Spinal cord (tissue), 10 donors: ENCODE measurements at places on chromosomes 13 and 19.

DNA sequence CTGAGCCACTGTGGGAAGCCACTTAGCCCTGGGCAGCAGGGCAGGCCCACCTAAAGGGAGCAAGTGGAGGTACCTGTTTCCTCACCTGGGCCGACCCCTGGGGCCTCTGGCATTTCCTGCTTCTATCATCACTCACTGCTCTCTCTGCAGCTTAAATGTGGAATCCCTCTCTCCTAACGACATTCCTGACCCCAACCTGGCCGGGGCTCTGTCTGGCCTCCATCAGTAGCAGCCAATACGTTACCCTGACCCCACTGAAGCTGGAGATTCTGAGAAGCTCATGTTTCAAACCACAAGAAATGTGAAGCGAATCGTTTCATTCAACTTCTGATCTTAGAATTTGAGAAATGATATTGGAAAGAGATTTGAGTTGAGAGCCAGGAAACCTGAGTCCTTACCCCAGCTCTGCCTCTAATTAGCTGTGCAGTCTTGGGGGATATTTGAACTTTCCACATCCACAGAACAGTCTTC, 39.9 kb downstream of the DOCK9 start:
- peaks cover 3% of the 10 kb centered on the region for H3K4me1 ChIP-seq
- H3K36me3 ChIP-seq: no peaks in the 10 kb centered on the region
- H3K27ac ChIP-seq: peak overlapping the region; percentile 29
- no peak for DNase-seq
- H3K4me3 ChIP-seq: no peak overlapping the region
- no peaks in the 10 kb centered on the region for H3K27me3 ChIP-seq

- H3K4me3 ChIP-seq: no peak overlapping the region
- no peak for DNase-seq
- H3K36me3 ChIP-seq: peaks cover 77% of the 10 kb centered on the region
Measured at GRCh38 chr19:5016781-5017180, 47.9 kb downstream of the KDM4B start.

- H3K27ac ChIP-seq: no peak overlapping the region
- H3K27me3 ChIP-seq: no peaks in the 10 kb centered on the region
- no peak for DNase-seq
- H3K36me3 ChIP-seq: no peaks in the 10 kb centered on the region
- H3K4me3 ChIP-seq: no peak overlapping the region
Measured at GRCh38 chr13:104553186-104553585, 1487.0 kb upstream of the SLC10A2 start.

- peaks cover 5% of the 10 kb centered on the region for H3K4me1 ChIP-seq
- DNase-seq: peak; percentile 47
- no peak overlapping the region for H3K27ac ChIP-seq
- no peak overlapping the region for H3K4me3 ChIP-seq
- peaks cover 24% of the 10 kb centered on the region for H3K36me3 ChIP-seq
Measured at GRCh38 chr19:4524808-4525562, 6.7 kb upstream of the PLIN4 start.

- H3K4me3 ChIP-seq: no peak overlapping the region
- no peak overlapping the region for H3K27ac ChIP-seq
- no peaks in the 10 kb centered on the region for H3K4me1 ChIP-seq
- no peaks in the 10 kb centered on the region for H3K27me3 ChIP-seq
- no peak for DNase-seq
Measured at GRCh38 chr19:28393574-28394336, 819.2 kb downstream of the UQCRFS1 start.

DNA sequence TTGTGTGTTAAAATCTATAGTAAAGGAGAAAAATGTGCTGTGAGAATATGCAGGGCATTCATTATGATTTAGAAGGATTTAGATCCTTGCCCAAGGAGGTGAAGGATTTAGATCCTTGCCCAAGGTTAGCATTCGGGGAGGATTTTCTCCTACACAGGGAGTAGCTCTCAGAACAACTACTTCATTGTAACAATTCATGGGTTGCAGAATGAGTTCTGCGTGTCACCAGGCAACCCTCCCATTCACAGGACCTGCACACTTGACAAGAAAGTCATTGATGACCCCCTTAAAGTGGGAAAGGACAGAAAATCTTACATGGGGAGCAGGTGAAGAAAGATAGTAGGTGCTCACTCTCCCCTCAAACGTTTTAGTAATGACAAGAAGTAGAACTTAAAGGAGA, 167.1 kb upstream of the MAB21L1 start:
- H3K27ac ChIP-seq: peak overlapping the region; percentile 26
- no peaks in the 10 kb centered on the region for H3K36me3 ChIP-seq
- H3K4me1 ChIP-seq: peaks cover 3% of the 10 kb centered on the region

DNA sequence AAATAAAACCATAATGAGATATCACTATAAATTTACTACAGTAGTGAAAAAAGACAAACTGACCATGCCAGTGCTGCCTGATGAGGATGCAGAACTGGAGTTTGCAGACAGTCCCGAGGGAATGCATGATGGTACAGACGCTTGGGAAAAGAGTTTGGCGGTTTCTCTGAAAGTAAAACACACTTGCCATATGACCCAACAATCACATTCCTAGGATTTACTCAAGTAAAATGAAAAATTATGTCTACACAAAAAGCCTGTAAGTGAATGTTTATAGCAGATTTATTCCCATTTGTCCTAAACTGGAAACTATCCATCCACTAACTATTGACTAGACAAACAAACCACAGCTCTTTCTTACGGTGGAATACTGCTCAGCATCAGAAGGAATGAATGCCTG, 271.0 kb downstream of the DNAJC15 start:
- no peaks in the 10 kb centered on the region for H3K27me3 ChIP-seq
- H3K4me3 ChIP-seq: no peak overlapping the region
- no peak for DNase-seq
- H3K27ac ChIP-seq: no peak overlapping the region
- no peaks in the 10 kb centered on the region for H3K4me1 ChIP-seq

- DNase-seq: no peak
- H3K36me3 ChIP-seq: no peaks in the 10 kb centered on the region
- H3K4me3 ChIP-seq: no peak overlapping the region
- peaks cover 68% of the 10 kb centered on the region for H3K27me3 ChIP-seq
Measured at GRCh38 chr13:27954406-27954851, 14.7 kb downstream of the CDX2 start.

DNA sequence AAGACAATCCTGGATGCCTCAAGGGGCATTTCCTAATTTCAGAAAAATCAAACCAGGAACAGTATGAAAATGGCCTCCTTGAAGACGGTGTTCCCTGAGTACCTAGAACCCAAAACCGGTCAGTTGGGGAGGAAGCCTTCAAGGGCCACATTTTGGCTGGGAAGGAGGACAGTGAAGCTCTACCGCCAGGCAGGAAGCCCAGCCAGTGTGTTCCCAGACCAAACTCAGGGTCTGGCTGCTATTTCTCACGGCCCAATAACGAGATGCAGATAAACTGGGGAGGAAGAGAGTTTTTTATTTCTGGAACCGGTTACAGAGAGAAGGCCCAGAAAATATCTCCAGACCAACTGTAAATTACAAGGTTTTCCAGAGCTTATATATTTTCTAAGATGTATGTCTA, 24.3 kb upstream of the CEACAM21 start:
- no peak overlapping the region for H3K27ac ChIP-seq
- no peak overlapping the region for H3K4me3 ChIP-seq
- H3K4me1 ChIP-seq: no peaks in the 10 kb centered on the region

DNA sequence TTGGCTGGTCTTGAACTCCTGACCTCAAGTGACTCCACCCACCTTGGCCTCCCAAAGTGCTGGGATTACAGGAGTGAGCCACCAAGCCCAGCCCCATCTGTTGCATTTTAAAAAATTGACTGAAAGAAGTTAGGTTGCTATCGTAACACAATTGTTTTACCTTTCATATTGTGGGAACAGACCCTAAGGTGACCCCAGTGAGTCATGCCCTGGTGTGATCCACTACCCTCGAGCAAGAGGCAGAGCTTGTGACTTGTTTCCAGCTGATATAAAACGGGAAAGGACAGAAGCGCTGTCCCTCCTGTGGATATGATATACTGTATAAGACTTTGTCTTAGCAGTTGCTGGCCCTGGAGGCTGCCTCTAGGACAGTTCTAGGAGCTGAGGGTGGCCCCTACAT, 308.6 kb downstream of the HS6ST3 start:
- DNase-seq: no peak
- H3K27ac ChIP-seq: no peak overlapping the region
- no peaks in the 10 kb centered on the region for H3K27me3 ChIP-seq
- no peaks in the 10 kb centered on the region for H3K4me1 ChIP-seq
- H3K4me3 ChIP-seq: no peak overlapping the region
- no peaks in the 10 kb centered on the region for H3K36me3 ChIP-seq

GRCh38 chr13:94658926-94659597, 53.3 kb downstream of the SOX21 start:
- no peak overlapping the region for H3K4me3 ChIP-seq
- no peaks in the 10 kb centered on the region for H3K36me3 ChIP-seq
- no peak overlapping the region for H3K27ac ChIP-seq
- H3K27me3 ChIP-seq: peaks cover 6% of the 10 kb centered on the region
- no peak for DNase-seq

GRCh38 chr19:39154629-39155100, 29.1 kb downstream of the PAK4 start:
- no peak for DNase-seq
- H3K27ac ChIP-seq: no peak overlapping the region
- no peak overlapping the region for H3K4me3 ChIP-seq
- H3K27me3 ChIP-seq: no peaks in the 10 kb centered on the region
- H3K36me3 ChIP-seq: peaks cover 37% of the 10 kb centered on the region

GRCh38 chr13:99434258-99434788, 66.9 kb upstream of the TM9SF2 start:
- H3K4me1 ChIP-seq: peaks cover 13% of the 10 kb centered on the region
- no peak for DNase-seq

DNA sequence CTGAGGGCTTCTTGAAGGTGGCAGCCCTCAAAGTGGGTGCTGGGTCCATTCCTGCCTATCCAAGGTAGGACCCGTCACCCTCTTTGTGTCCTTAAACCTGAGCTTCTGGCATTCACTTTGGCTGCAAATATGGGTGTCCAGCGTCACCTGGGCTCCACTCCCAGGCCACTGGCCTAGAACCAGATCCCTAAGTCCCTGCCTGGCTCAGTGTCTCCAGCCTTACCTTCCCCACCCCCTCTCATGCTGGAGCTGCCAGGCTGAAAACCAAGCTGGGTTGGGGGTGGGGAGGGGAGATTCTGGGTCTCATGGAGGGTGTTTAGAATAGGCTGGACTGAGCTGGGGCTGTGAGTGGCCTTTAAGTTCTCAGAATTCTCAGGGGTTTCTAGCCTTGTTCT, 12.4 kb downstream of the PDE4A start:
- peaks cover 54% of the 10 kb centered on the region for H3K27me3 ChIP-seq
- DNase-seq: no peak
- no peak overlapping the region for H3K4me3 ChIP-seq

GRCh38 chr13:31775686-31776085, 36.4 kb downstream of the RXFP2 start:
- DNase-seq: no peak
- H3K36me3 ChIP-seq: no peaks in the 10 kb centered on the region
- no peaks in the 10 kb centered on the region for H3K4me1 ChIP-seq
- H3K4me3 ChIP-seq: no peak overlapping the region
- no peaks in the 10 kb centered on the region for H3K27me3 ChIP-seq

- DNase-seq: peak; percentile 57
- peaks cover 40% of the 10 kb centered on the region for H3K4me1 ChIP-seq
- H3K27me3 ChIP-seq: no peaks in the 10 kb centered on the region
- H3K4me3 ChIP-seq: peak overlapping the region; percentile 39
- no peak overlapping the region for H3K27ac ChIP-seq
Measured at GRCh38 chr19:47274891-47275761, 441 bp downstream of the INAFM1 start.

DNA sequence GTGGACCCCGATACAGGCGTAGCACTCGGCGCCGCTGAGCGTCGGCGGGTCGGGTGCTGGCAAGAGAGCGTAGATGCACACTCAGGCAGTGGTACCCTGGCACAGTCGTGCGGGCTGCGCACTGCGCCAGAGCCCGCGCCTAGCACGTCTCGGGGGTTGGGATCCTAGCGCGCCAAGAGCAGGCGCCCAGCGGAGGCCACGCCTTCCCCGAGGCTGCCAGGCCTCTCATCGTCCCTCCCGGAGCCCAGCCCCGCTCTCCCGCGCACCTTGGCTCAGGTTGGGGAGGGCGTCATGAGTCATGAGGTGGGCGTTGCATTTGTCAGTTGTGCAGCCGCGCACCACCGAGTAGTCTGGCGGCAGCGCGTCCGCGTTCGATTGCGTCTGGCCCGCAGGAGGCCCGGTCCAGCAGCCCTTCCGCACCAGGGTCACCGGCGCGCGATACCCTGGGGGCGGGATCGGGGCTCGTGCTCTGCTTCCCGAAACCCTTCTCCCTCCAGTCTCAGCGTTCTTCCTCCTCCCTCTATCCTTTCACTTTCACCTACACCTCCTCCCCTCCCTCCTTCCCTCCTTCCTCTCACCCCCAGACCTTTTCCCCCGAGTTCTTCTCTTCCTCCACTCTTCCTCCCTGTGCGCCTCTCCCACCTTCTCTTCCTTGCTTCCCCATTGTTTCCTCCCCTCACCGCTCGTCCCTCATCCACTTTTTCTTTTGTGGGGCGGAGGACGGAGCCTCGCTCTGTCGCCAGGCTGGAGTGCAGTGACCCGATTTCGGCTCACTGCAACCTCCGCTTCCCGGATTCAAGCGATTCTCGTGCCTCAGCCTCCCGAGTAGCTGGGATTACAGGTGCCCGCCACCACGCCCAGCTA, 3.5 kb downstream of the LYPD5 start:
- no peaks in the 10 kb centered on the region for H3K36me3 ChIP-seq
- peak overlapping the region; percentile 26 for H3K4me3 ChIP-seq
- no peak for DNase-seq
- peaks cover 20% of the 10 kb centered on the region for H3K27me3 ChIP-seq
- H3K27ac ChIP-seq: no peak overlapping the region

- H3K27ac ChIP-seq: peak overlapping the region; percentile 84
- peak overlapping the region; percentile 50 for H3K4me3 ChIP-seq
- H3K4me1 ChIP-seq: peaks cover 50% of the 10 kb centered on the region
- DNase-seq: peak; percentile 97
- H3K36me3 ChIP-seq: no peaks in the 10 kb centered on the region
Measured at GRCh38 chr19:47239610-47240296, 8.8 kb upstream of the BBC3 start.

- no peak overlapping the region for H3K4me3 ChIP-seq
- DNase-seq: no peak
- H3K4me1 ChIP-seq: no peaks in the 10 kb centered on the region
- no peaks in the 10 kb centered on the region for H3K27me3 ChIP-seq
Measured at GRCh38 chr13:54124700-54125099, 1096.1 kb downstream of the OLFM4 start.
